ENCODE measurements at places on chromosomes 3 and 15. TPM values are rescaled to one million over a fixed set of nuclear protein-coding genes. Genes with fewer than 3 reads are reported as not detected.

ANKRD63 gene
- 0.40 TPM for total RNA-seq

IL17RE gene
- total RNA-seq: 1.4 TPM

UROC1 gene
- not detected for total RNA-seq

CPA3 gene
- not detected for total RNA-seq

CDV3 gene
- 107 TPM for total RNA-seq
